ENCODE measurements at places on chromosomes 16 and 17.

GRCh38 chr16:1532081-1532760 lies 1.2 kb upstream of the TMEM204 start:
- no peaks in the 10 kb centered on the region for H3K27me3 ChIP-seq
- peak overlapping the region; percentile 19 for H3K4me3 ChIP-seq
- DNase-seq: no peak
- peaks cover 5% of the 10 kb centered on the region for H3K36me3 ChIP-seq
- H3K4me1 ChIP-seq: peaks cover 55% of the 10 kb centered on the region

DNA sequence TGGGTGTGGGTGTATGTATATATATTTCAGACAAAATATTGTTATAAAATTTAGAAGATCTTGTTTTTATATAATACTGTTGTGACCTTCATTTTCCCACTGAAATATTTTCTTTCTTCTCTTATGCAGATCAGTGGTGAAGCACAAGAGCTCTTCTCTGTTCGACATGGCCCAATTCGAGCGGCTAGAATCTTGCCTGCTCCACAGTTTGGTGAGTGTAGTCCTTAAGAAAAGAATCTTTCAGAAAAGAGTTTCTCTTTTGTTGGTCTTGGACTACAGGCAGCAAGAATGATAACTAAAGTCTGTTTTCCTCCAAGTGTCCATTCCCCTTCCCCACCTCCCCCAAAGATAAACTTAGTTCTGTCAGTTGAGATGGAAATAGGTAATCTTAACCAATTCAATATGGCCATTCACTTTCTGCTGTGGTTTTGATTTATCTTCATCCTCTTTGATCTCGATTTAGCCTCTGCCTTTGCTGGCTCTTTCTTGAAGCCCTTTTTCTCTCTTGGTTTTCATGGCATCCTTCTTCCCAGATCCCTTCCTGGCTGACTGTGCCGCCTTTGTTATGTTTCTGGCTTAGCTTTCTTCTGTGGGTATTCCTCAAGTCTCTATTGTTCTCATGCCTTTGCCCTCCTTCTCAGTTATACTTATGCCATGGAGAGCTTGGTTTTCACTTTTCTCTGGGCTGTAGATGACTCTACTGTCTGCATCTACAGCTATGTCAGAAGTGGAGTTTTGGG lies 69.6 kb downstream of the BCAS3 start:
- H3K4me1 ChIP-seq: peaks cover 15% of the 10 kb centered on the region
- no peak for DNase-seq
- no peak overlapping the region for H3K4me3 ChIP-seq
- no peaks in the 10 kb centered on the region for H3K27me3 ChIP-seq
- peaks cover 7% of the 10 kb centered on the region for H3K36me3 ChIP-seq

- H3K4me1 ChIP-seq: peaks cover 58% of the 10 kb centered on the region
- no peaks in the 10 kb centered on the region for H3K36me3 ChIP-seq
- peak overlapping the region; percentile 58 for H3K4me3 ChIP-seq
- DNase-seq: no peak
- H3K27ac ChIP-seq: peak overlapping the region; percentile 94
Measured at GRCh38 chr17:73641826-73642600, 2.2 kb downstream of the SDK2 start.

- no peaks in the 10 kb centered on the region for H3K36me3 ChIP-seq
- H3K27me3 ChIP-seq: no peaks in the 10 kb centered on the region
Measured at GRCh38 chr16:86929057-86929871, 350.9 kb downstream of the FOXL1 start.

GRCh38 chr16:57407521-57408353 lies 3.2 kb downstream of the CCL17 start:
- no peak for DNase-seq
- no peak overlapping the region for H3K4me3 ChIP-seq
- no peaks in the 10 kb centered on the region for H3K36me3 ChIP-seq
- H3K4me1 ChIP-seq: peaks cover 6% of the 10 kb centered on the region
- H3K27ac ChIP-seq: no peak overlapping the region

GRCh38 chr17:19317359-19318095 lies 45.0 kb downstream of the B9D1 start:
- peaks cover 11% of the 10 kb centered on the region for H3K4me1 ChIP-seq
- DNase-seq: no peak
- no peaks in the 10 kb centered on the region for H3K27me3 ChIP-seq
- no peak overlapping the region for H3K4me3 ChIP-seq

DNA sequence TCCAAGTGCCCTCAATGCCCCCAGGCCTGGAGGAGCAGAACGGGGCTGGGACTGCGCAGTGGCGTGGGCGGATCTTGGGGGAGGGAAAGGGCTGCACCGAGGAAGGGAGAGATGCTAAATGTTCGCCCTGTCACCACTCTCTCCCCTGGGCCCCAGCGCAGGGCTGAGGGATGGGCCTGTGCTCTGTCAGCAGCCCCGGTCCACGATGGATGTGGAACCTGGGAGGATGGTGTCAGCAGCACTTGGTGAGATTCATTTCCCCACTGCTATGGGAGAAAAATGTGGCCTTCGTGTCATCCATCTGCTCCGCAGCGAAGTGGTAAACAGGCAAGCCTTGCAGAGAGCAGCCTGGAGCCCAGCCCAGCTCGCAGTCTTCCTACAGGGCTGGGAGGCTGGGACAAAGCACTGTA lies 72.0 kb downstream of the TMEM132E start:
- H3K36me3 ChIP-seq: no peaks in the 10 kb centered on the region
- no peak overlapping the region for H3K4me3 ChIP-seq
- no peak for DNase-seq
- no peak overlapping the region for H3K27ac ChIP-seq
- H3K4me1 ChIP-seq: no peaks in the 10 kb centered on the region

DNA sequence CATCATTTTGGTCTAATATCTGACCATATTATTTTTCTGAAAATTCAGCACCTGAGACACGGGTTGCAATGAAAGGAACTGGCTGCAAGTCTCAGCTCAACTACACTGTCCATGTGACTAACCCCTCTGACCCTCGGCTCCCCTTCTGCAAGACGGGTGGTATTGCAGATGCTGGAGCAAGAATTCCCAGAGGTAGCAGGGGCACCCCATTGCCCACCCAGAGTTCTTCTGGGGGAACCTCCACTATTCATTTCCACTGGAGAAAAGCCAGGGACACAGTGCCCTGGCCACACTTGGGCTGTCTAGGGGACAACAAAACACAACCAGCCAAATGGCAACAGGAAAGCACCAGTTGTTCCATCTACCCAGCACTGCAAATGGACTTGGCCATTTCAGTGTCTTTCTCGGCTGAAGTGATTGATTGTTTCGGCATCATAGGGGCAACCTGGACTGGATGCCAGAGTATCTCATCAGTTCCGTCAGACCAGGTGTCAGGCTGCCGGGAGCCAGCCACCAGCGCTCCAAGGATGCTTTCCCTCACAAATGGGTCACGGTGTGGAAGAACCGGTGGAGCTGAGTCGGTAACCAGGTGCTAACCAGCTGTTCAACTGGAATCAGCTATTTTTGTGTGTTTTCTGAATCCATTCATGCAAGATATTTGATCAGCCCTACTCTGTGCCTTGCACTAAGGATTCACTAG lies 58.1 kb downstream of the C16orf78 start:
- H3K36me3 ChIP-seq: no peaks in the 10 kb centered on the region
- no peak overlapping the region for H3K4me3 ChIP-seq
- no peak for DNase-seq
- H3K27me3 ChIP-seq: peaks cover 33% of the 10 kb centered on the region

- H3K4me3 ChIP-seq: no peak overlapping the region
- no peaks in the 10 kb centered on the region for H3K36me3 ChIP-seq
- H3K4me1 ChIP-seq: peaks cover 36% of the 10 kb centered on the region
- DNase-seq: no peak
Measured at GRCh38 chr16:50235581-50235980, 30.8 kb upstream of the ADCY7 start.

- H3K4me3 ChIP-seq: no peak overlapping the region
- H3K4me1 ChIP-seq: no peaks in the 10 kb centered on the region
- H3K27me3 ChIP-seq: no peaks in the 10 kb centered on the region
- no peak overlapping the region for H3K27ac ChIP-seq
- no peaks in the 10 kb centered on the region for H3K36me3 ChIP-seq
Measured at GRCh38 chr16:20271893-20272292, 55.4 kb downstream of the GP2 start.

GRCh38 chr17:60103957-60104356 lies 25.2 kb upstream of the HEATR6 start:
- H3K4me3 ChIP-seq: no peak overlapping the region
- H3K4me1 ChIP-seq: peaks cover 19% of the 10 kb centered on the region
- H3K36me3 ChIP-seq: no peaks in the 10 kb centered on the region
- no peaks in the 10 kb centered on the region for H3K27me3 ChIP-seq
- DNase-seq: no peak

DNA sequence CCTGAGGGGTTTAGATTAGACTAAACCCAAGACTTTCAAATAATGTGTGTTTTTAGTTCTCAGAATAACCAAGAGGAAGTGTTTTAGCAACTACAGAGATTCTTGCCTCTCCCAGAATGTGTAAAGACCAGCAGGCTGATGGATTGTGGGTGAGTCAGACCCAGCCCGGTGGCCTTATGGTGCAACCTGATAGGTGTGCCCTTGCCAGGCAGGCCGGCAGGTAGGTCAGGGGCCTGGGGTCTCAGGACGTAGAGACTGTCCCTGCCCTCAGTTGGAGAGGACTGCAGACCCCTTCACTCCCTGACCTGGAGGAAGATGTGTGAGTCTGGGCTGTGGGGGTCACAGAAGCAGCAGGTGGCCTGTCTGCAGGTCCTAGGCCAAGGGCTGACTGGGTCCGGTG lies 47.2 kb upstream of the ACSF3 start:
- H3K36me3 ChIP-seq: no peaks in the 10 kb centered on the region
- H3K27ac ChIP-seq: no peak overlapping the region
- no peaks in the 10 kb centered on the region for H3K4me1 ChIP-seq
- peaks cover 20% of the 10 kb centered on the region for H3K27me3 ChIP-seq
- H3K4me3 ChIP-seq: no peak overlapping the region

DNA sequence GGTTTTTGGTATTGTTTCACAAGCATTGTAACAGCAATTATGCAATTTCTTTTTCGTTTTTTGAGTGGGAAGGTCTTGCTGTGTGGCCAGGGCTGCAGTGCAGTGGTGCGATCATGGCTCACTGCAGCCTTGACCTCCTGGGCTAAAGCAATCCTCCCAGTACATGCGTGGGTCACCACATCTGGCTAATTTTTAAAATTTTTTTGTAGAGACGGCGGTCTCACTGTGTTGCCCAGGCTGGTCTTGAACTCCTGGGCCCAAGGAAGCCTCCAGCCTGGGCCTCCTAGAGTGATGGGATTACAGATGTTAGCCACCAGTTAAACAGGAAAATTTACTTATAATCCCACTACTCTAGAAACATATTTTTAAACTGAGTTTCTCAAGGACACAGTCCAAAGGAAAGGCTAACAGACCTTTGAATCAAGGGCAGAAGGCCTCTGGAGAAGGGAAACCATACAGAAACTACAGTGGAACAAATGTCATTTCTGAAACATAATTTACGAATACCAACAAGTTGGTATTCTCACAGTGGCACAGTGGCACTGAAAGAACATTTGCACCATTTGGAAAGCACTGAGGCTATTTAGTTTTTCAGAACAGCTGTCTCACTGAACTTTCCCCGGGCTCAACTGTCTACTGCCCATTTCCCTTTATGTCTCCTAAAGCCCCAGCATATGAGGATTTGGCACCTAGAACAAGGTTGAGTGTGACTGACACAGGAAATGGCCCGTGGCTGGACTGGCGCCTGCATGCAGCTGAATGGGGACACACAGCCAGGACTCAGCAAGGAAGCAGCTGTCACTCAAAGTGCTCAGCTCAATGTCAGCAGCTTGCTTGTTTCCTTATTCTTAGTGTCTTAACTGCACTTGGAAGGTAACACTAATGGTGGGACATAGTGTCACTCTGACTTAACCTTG lies 2.8 kb upstream of the PRKAR1A start:
- H3K27me3 ChIP-seq: no peaks in the 10 kb centered on the region
- H3K27ac ChIP-seq: peak overlapping the region; percentile 54
- DNase-seq: no peak
- peaks cover 2% of the 10 kb centered on the region for H3K36me3 ChIP-seq

- peaks cover 25% of the 10 kb centered on the region for H3K4me1 ChIP-seq
- H3K4me3 ChIP-seq: no peak overlapping the region
- H3K27me3 ChIP-seq: no peaks in the 10 kb centered on the region
- DNase-seq: no peak
Measured at GRCh38 chr16:10988164-10988803, 43.9 kb downstream of the CLEC16A start.

GRCh38 chr17:49995055-49995738 lies at the start of gene DLX3:
Gene DLX3, minus strand, starts transcription at chr17:49995224. Its CDS starts 226 bp downstream, at chr17:49994998.
- no peak for DNase-seq
- H3K27ac ChIP-seq: no peak within 1 kb of the TSS
- peak within 1 kb of the TSS; percentile 58 for H3K4me3 ChIP-seq
- peaks cover 58% of the 10 kb centered on the region for H3K27me3 ChIP-seq
- peaks cover 27% of the 10 kb centered on the region for H3K4me1 ChIP-seq

- DNase-seq: peak; percentile 78
- peaks cover 16% of the 10 kb centered on the region for H3K4me1 ChIP-seq
- peaks cover 4% of the 10 kb centered on the region for H3K36me3 ChIP-seq
- no peak overlapping the region for H3K4me3 ChIP-seq
- H3K27ac ChIP-seq: no peak overlapping the region
Measured at GRCh38 chr17:61463316-61464129, 11.3 kb downstream of the TBX4 start.

GRCh38 chr16:67459066-67459860 lies 21.7 kb downstream of the ATP6V0D1 start:
- no peak for DNase-seq
- H3K27ac ChIP-seq: peak overlapping the region; percentile 82
- H3K27me3 ChIP-seq: no peaks in the 10 kb centered on the region
- no peak overlapping the region for H3K4me3 ChIP-seq

DNA sequence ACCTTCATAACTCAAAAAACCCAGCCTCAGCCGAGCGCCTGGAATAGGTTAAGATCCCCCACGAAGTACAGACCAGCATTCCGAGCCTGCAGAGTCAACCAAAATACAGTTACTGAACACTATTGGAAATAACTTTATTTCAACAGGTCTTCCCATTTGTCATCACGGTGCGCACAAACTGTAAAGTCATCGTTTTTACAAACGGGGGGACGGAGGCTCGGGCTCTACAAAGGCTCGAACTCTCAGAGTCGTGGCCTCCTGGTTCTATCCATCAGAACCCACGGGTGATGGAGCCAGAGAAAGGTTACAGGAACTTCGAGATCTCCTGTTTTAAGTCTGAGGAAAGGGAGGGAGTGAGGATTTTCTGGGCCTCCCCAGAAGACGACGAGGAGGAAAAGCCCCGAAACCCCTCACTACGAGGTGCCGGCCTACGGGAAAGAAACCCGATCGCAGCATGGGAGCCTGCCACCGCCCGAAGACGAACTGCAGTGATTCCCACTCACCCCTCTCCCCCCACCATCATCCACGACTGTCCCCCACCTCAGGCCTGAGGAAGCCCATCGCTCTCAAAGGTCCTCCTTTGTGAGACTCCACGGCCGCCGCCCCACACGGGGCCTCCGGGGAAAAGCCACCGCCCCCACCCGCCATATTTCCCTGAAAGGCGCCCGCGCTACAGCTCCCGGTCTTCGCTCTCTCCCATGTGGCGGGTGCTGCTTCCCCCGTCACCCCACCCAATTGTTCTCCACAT lies 917 bp downstream of the YWHAE start:
- H3K27ac ChIP-seq: peak overlapping the region; percentile 99
- H3K4me1 ChIP-seq: peaks cover 33% of the 10 kb centered on the region
- DNase-seq: peak; percentile 89
- H3K4me3 ChIP-seq: peak overlapping the region; percentile 98
- H3K36me3 ChIP-seq: peaks cover 4% of the 10 kb centered on the region

All from chondrocyte (in vitro differentiated cells).